Stimulated activated CD4-positive, alpha-beta T cell treated with anti-CD3 and anti-CD28 coated beads, Interleukin-1b, Interleukin-23, amount 100 ng/mL, for 1 hour (primary cell): ENCODE measurements at places on chromosomes 16 and 17.

DNA sequence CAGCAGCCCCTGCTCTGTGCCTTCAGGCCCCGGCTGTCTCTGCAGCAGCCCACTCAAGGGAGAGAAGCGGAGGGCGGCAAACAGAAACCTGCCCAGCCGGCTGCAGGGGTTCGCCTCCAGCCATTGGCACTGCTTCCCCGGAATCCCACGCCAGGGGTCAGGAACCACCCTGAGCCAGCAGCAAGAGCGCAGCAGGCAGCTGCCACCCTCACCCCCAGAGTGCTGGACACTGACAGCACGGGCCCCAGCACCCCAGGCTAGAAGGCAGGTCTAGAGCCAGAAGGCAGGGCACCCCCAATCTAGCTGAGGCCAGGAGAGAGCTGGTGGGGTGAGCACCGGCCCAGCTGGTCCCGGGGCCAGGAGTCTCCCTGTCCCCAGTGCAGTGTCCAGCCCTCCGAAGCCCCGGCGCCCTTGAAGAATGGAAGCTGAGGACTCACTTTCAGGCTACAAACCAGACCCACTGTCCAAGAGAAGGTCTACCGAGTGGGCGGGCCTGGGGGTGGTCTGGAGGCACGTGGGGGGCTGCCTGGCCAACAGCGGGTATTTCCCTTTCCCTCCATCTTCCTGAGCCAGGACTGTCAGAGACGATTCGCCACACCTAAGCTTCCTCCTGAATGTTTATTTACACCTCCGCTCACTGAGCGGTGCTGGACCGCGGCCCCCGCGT is 8.4 kb downstream of the UBALD2 start:
- DNase-seq, result no peak

DNA sequence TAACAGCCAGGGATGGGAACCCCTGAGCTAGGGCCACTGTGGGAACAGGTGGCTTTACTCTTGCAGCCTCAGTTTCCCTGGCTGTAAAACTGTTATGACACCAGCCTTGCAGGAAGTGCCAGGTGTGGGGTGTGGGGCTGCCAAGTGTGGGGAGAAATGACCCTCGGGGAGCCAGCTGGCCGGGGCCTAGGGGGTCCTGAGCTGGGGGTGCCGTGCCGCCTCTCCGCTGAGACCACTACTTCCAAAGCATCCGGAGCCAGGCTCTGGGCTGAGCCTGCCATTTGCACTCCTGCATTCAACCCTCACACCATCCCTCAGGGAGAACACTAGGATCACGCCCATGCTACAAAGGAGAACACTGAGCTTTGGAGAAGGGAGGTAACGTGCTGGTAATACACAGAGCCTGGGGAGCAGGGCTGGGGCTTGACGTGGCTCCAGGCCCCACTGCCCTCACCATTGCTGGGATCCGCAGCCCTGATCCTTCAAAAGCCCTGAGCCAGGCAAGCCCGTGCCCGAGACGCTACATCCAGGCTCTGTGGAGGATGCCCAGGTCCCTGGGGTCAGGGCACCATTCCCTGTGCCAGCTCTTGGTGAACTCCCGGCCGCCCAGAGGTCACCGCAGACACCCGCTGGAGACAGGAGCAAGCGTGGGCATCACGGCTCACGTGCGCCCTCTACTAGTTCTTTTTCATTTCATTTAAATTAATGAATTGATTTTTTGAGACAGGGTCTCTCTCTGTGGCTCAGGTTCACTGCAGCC is 28.8 kb upstream of the GINS2 start:
- peak; percentile 11 for DNase-seq

DNA sequence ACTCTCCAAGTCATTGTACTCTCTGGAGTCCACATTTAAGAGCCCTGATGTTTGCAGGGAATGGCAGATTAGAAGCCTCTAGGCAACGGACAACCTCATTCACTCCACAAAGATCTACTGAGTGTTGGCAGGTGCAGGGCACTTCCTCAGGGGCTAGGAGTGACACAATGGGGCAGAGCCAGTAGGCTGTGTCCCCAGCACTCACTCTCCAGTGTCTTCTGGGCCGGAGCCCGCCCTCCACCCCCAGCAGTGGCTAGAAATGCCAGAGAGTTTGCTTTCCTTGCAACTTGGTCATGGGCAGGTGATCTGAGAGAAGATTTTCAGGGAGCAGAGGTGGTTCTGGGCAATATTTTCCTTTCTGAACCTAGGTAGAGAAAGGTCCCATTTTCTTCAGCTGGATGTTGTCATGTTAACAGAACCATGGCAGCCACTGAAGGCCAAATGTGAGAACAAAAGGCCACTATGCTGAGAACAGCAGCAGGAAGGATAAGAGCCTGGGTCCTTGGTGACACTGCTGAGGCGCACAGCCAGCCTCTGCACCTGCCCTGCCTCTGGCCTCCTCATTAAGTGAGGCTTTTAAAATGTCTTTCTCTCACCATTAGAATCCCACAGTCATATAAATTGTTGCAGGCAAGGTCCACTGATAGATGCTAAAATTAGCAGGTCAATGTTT is 96.2 kb downstream of the USP31 start:
- DNase-seq, result no peak

DNA sequence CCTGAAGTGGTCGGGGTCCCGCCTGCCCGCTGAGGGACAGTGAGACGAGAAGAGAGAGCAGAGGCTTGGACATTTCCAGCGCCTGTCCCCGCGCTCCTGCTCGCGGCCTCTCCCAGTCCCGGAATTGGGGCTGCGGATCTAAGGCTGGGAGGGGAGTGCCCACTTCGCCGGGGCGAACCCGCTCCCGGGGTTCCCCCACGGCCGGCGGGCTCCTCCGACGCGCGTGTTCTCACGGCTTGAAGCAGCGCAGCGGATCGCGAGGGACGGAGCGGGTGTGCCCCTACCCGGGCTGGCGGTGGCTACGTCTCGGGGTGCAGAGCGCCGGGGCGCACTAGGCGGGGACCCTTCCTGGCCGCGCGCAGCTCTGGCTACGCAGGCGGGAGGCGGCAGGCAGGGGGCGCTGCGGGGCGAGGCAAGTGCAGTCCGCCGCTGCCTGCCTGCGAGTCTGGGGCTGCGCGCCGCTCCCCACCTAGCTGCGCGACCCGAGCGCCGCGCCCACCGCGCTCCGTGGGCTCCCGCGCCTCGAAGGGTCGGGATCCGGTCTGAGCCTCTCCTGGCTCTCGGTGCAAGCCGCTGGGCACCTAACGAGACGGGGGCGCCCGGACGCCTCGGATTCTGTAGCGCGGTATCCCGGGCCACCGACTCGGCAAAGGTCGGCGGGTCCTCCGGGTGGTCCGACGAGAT is 1.2 kb downstream of the NGFR start:
- peak; percentile 49 for DNase-seq

DNA sequence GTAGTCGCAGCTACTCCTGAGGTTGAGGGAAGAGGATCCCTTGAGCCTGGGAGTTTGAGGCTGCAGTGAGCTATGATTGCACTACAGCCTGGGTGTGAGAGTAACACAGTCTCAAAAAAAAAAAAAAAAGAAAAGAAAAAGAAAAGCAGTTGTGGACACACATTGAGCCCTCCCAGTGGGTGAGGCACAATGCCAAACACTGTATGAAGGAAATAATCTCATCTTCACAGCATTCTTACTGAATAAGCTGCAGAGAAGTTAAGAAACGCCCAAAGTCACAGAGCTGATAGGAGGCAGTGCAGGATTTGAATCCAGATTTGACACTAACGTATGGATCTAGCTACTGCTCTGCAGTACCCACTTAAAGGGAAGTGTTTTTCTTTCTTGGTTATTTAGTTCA is 5.9 kb upstream of the LYZL6 start:
- DNase-seq, result no peak

GRCh38 chr17:28487881-28488532 is 14.6 kb downstream of the SLC13A2 start:
- no peak for DNase-seq

DNA sequence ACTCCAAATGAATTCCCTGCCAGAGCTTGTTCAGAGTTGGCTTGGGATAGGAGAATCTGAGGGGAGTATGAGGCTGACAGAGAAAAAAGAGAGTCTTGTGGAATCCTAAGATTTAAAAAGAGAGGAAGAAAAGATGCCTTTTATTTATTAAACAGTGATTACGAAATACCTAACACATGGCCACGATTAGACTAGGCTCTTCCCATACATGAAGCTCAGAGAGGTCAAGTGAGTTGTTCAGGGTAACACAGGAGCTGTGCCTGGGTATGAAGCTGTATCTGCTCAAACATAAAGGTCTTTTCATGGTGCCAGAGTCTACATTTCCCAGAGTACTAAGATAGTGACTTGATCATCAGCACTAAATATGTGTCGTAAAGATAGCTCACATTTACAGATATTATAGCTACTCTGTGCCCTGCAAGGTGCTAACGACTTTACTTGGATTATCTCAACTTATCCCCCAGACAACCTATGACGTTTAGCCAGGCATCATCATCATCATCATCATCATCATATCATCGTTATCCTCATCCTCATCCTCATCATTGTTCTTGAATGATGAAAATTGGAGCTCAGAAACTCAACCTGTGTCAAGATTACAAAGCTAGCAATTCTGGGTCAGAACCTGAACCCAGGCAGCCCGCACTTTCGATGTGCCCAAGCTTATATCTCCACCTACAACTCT is 500.8 kb downstream of the NPIPA7 start:
- no peak for DNase-seq

DNA sequence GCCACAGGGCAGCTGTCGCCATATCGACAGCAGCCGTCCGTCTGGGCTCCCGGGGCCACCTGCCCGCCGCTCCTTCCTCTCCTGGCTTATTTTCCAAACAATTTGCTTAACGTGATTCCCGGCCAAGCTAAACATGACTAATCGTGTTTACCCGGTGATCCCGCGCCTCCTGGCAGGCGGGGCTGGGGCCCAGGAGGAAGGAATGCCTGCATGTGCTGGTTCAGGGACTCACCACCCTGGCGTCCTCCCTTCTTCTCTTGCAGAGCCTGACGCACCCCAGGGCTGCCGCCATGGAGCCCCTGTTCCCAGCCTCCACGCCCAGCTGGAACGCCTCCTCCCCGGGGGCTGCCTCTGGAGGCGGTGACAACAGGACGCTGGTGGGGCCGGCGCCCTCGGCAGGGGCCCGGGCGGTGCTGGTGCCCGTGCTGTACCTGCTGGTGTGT is 6.1 kb downstream of the SSTR5 start:
- no peak for DNase-seq
